NCI-H1417 treated with DMSO at 0.1 percent for 48 hours (cell line): ENCODE measurements at places on chromosomes 3 and 15.
A peak's percentile ranks its signal among the peaks of the same experiment; 100 is the strongest.

- peak; percentile 80 for DNase-seq
These were observed at the start of gene STRA6 for GRCh38 chr15:74202452-74203401. Gene STRA6, minus strand, starts transcription at chr15:74202787. Its CDS starts 520 bp downstream, at chr15:74202267.

DNA sequence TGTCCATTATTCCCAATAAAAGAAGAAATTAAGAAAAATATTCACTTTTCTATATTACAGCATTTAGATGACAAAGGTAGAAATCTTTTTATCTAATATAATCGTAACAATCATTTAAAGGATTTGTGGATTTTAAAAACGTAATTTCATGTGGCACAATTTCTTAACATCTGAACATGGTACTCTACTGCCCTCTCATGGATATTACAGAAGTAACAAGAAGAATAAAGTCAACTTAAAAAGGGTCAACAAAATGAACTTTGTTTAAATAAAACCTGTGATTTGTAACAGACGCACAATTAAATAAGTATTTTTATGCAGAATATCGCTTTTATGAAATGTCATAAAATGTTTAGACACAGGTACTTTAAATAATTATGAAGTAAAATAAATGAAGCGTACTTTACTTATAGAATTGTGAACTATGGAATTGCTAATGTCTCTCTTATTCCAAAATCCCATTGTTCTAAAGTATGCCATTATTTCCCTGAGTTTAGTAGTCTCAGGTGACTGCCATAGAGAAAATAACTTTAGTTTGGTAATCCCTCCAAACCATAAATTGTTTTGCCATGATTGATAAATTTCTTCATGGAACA, 366.8 kb upstream of the ZNF385D start:
- DNase-seq = no peak

DNA sequence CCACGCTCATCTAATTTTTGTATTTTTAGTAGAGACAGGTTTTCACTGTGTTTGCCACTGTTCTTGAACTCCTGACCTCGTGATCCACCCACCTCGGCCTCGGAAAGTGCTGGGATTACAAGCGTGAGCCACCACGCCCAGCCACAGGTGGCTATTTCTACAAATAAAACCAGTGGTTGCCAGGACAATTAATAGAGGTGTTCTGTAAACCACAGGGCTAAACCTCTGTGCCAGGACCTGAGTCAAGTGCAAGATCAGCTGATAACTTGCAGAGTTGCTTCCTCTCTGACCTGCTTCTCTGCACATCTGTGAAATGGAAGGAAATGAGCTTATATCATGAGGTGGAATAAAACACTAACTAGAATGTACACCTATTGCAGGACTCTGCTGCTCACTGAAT, 72.8 kb downstream of the CD200R1L start:
- DNase-seq = no peak

DNA sequence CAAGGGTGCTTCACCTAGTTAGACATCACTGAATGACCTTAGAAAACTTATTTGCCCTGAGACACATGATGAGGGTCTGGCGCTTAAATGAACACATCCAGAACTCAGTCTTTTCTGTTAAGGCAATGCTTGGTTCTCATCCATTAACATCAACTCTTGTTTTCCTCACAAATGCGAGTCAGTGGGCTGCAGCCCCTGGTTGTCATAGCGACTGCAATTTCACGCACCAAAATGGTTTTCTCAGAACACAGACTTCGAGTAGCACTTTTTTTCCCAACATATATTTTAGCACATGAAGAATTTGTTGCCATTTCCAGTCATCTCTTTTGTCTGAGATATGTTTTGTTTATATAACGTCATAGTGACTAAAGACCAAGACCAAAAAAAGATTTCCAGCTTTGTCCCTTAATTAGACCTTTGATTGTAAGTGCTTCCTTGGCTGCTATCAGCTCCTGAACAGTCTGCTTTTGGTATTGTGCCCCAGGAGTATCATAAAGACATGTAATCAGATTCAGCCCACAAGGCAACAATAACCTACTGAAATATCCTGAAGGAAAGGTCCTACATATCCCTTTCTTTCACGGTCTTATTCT, 68.5 kb downstream of the GPR176 start:
- DNase-seq = no peak

- no peak for DNase-seq
These were observed 315.2 kb downstream of the ZBTB20 start for GRCh38 chr3:114831861-114832260.

DNA sequence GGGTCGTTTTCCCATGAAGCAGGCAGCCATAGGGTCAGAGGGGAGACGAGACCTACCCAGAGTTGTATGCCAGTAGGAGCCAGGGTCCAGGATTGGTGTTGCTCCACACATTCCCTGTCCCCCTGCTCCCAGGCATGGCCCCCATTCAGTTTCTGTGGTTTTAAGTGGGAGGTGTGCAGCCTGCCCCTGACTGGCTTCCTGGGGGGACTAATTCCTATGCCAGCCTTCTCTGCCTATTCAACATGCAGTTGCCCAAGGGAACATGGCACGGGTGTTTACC, 126.3 kb downstream of the EEFSEC start:
- no peak for DNase-seq

- DNase-seq = no peak
These were observed 258.9 kb upstream of the MEIS2 start for GRCh38 chr15:37359101-37359892.

DNA sequence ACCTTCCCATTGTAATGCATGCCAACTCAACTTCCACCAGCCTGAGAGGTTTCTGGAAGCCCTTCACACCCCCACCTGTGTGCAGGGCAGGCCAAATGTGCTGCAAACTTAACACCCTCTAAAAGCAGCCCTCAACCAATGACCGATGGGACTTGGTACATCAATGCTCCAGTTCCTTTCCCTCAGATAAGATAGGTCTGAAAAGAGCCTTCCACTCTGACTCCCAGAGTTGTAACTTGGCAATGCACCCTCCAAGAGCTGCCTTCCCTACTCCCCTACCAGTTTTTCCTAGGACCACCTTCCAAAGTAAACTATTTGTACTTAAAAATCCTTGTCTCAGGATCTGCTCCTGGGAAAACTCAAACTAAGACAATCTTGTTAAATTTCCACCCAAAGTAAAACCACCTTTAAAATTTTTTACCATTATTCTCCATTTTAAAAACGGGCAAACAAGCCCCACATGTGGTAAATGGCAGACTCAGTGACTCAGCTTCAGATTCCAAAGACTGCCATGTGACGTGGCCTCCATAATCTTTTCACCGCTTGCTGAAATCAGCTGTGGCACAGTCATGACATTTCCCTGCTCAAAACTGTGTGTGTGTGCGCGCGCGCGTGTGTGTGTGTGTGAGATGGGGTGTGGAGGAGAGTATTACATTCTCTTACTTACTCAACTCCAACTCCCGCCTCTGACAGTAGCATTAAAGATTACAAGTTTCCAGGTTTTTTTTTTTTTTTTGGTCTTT, 17.2 kb downstream of the RASGRP1 start:
- DNase-seq = no peak

- no peak for DNase-seq
These were observed 35.9 kb downstream of the POC1A start for GRCh38 chr3:52118156-52118875.

- DNase-seq = no peak
These were observed 24.0 kb upstream of the TLE3 start for GRCh38 chr15:70121624-70122302.

DNA sequence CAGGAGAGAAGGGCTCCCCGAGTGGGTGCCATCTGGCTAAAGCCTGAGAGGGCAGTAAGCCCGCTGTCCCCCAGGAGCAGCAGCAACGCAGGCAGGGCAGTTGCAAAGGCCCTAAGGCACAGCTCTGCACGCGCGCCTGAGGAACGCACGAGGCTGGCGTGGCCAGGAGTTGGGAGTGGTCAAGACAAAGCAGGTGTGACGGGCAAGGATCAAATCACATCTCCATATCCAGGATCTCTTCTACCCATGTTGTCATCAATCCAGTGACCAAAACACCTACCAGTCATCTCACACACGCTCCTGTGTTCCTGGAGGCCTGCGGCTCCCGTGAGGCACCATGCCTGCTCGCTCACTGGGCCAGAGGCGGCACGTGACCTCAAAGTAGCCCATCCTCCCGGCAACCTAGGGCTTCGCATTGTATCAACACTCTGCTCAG, 59.5 kb downstream of the ERC2 start:
- no peak for DNase-seq

DNA sequence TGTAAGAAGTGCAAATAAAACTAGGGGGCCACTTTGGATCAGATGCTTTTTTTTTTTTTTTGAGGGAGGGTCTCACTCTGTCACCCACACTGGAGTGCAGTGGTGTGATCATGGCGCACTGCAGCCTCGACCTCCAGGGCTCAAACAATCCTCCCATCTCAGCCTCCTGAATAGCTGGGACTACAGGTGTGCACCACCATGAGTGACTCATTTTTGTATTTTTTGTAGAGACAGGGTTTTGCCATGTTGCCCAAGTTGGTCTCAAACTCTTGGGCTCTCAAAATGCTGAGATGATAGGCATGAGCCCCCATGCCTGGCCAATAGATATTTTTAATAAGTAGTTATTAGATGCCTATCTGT, 20.8 kb downstream of the CCR1 start:
- DNase-seq = no peak

DNA sequence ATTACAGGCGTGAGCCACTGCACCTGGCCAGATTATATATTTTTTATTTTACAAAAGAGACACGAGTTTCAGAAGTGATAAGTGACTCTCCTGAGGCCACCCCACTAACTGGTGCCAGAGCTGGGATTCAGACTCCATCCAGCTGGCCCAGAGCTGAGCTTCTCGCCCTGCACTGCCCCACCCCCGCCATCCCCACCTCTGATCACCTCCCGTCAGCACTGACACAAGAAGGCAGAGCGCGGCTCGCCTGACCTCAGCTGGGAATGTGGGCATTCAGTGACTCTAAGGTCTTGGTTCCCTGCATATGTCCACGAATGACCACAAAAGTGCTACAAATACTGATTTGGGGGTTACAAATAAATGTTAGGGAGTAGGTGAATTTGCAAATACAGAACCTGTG, 56.1 kb upstream of the GALNT15 start:
- no peak for DNase-seq

DNA sequence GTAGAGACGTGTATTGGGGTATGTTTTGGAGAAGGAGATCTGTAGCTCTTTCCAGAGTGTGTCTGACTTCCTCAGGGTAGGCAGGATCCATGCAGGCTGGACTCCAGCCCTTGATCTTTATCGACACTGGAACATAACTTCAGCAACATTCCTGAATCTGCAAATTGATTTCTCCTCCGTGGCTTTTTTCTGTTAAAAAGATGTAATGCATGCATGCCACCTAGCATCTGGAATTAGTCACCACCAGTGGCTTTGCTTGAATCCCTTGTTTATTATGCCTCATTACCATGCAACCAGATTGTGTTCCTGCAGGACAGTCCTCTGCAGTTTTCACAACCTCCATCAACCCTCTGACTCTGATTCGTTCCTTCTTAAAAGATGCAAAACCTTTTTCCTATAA, 86.1 kb downstream of the CCNL1 start:
- no peak for DNase-seq

DNA sequence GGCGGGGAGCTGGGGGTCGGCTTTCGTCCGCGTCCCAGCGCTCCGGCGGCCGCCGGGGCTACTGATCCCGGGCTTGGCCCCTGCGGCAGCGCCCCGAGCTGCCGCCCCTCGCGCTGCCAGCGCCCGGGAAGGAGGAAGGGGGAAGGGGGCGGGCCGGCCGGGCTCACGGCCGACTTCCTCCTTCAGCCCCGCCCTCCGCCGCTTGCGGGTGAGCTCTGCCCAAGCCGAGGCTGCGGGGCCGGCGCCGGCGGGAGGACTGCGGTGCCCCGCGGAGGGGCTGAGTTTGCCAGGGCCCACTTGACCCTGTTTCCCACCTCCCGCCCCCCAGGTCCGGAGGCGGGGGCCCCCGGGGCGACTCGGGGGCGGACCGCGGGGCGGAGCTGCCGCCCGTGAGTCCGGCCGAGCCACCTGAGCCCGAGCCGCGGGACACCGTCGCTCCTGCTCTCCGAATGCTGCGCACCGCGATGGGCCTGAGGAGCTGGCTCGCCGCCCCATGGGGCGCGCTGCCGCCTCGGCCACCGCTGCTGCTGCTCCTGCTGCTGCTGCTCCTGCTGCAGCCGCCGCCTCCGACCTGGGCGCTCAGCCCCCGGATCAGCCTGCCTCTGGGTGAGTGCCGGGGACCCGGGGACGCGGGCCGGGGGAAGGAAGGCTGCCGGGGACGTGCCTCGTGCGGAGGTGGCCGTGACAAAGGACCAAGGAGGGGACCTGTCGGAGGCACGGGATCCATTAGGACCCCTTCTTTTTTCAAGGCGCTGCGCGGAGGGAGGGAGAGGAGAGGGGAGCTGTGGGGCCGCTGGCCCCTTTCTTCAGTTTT, at the start of gene SEMA4B:
Gene SEMA4B (plus strand): TSS at position 201 of the 814 bp plus-strand sequence. CDS start 249 bp downstream, at position 450.
- DNase-seq = no peak
